ENCODE measurements at places on chromosomes 1 and 21.

DNA sequence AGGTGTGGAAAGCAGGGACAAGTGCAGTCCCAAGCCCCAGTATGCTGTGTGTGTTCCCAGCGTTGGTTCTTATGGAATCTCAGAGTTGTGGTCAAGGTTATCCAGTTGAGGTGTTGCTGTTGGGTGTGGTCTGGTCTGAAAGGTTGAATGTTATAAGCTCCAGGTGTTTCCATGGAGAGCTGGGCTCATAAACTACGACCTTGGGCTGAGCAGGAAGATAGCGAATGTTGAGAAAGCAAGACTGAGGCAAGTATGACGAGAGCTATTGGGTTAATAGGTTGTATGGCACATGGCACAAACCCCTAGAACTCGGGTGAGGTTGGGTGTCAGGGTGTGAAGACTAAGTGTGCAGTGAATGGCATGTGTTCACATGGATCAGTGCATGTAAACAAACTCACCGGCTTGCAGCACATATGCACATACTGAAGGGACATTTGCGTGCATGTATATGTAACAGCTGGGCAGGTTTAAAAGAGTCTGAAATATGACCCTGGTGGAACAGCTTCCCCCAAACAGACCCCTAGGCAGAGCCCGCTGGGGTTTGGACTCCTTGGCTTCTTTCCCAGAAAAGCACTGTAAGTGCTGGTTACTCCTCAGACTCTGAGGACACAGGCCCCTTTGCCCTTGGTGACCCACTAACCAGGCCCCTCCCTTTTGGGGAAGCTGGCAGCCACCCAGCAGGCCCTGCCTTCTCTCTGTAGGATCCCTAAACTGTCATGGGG is 117.5 kb downstream of the NAV1 start:
- DNase-seq, result no peak

- no peak for DNase-seq
These were observed 7.2 kb upstream of the S100A8 start for GRCh38 chr1:153397924-153398651.

DNA sequence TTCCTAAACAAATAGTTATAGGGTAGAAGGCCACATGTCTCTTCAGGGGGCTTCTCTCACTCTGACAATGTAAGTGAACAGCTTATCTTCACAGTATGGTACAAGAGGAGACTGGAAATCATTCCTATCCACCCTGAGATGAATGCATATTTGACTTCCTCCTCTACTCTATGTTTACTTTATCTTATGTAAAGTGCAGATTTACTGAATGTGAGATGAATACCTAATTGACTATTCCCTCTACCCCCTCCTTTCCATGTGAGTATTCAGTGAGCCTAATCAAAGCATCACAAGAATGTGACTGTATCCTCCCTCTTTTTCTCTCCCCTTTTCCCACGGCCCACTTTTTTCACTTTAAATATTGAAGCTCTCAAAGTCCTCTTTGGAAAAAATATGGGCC is 132.5 kb downstream of the BACH1 start:
- DNase-seq, result no peak

DNA sequence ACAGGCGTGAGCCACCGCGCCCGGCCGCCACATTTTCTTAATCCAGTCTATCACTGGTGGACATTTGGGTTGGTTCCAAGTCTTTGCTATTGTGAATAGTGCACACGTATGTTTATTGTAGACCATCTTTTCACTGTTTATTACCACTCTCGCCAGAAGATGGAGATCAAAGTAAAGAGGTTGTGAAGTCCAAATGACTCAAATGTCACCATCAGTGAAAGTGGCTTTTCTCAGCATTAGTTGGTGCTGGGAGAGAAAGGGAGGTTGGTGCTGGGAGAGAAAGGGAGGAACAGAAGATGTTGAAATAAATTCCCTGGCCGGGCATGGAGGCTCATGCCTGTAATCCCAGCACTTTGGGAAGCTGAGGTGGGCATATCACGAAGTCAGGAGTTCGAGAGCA is 10.4 kb upstream of the UHMK1 start:
- DNase-seq, result no peak

DNA sequence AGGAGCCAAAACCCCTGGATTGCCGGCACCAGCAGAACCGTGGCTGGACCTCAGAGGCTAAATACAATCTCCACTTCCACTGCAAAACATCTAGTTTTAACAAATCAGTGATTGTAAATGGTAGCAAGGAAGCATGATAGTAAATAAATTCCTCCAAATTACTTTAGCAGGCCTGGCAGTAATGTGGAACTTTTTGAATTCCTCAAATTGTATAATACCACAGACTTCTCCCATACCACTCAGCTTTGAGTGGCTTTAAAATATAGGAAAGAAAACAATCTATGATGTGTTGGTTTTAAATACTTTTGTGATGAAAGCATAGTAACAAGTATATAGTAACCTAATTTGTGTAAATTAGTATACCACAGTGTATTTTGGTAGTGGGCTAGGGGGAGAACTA is 34.1 kb downstream of the NIBAN1 start:
- DNase-seq, result no peak

- peak; percentile 25 for DNase-seq
These were observed 641 bp upstream of the ZBTB21 start for GRCh38 chr21:42010507-42011495.

Data from CD4-positive, alpha-beta T cell (primary cell).